D341Med (cell line): ENCODE measurements at places on chromosomes 13 and 19.
A peak's percentile ranks its signal among the peaks of the same experiment; 100 is the strongest.

- DNase-seq = peak; percentile 60
These were observed 32.8 kb downstream of the TINCR start for GRCh38 chr19:5534787-5535586.

GRCh38 chr13:78326633-78327032 lies 276.7 kb downstream of the POU4F1 start:
- DNase-seq = no peak

- DNase-seq = peak; percentile 63
These were observed 65.9 kb upstream of the ZNF599 start for GRCh38 chr19:34838753-34839431.

- DNase-seq = peak; percentile 95
These were observed 3.7 kb upstream of the PDE4A start for GRCh38 chr19:10416380-10417257.

DNA sequence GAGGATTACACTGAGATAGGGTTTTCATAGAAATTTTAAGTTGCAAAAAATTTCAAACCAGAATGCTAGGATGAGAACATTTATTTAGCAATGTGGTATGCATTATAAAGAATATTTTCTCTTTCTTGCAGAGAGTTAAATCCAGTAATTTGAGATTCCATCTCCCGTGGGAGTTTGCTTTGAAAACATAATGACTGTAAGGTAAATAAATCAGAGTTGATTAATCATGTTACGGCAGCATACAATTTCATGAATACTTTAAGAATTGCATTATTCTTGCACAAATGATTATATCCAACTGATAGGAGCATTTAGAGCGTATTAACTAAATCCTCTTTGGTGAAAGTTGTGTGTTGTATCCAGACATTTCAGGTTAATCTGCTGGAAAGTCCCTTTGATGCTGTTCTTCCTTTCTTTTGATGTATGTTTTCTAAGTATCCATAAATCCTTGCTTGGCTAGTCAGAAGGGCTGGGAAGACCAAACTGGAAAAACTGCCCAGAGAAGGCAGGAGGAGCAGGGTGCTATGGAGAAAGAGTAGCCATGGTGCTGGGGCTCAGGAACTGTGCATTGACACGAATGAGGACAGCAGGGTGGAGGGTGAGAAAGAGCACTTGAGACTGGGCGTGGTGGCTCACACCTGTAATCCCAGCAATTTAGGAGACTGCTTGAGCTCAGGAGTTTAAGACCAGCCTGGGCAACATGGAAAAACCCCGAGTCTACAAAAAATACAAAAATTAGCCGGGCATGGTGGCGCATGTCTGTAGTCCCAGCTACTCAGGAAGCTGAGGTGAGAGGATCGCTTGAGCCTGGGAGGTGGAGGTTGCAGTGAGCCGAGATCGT lies 4.8 kb upstream of the GJA3 start:
- no peak for DNase-seq

DNA sequence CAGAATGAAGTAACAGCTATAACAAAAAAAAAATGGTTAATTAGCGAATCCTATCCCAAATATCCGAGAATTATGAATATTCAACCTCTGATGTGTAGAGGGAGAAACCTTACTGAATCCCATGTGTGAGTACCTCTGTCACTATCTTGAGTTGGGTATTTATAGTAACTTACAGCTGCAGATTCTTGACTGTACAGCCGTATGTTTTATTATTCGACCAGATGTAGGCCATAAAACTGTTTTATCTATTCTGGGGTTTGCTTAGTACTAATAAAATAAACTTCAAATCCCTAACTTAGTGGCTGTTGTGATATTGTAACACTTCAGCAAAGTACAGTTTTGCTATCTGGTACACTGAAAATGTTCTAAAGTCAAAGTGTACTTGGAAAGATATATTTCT lies 120.0 kb downstream of the EFNB2 start:
- no peak for DNase-seq

DNA sequence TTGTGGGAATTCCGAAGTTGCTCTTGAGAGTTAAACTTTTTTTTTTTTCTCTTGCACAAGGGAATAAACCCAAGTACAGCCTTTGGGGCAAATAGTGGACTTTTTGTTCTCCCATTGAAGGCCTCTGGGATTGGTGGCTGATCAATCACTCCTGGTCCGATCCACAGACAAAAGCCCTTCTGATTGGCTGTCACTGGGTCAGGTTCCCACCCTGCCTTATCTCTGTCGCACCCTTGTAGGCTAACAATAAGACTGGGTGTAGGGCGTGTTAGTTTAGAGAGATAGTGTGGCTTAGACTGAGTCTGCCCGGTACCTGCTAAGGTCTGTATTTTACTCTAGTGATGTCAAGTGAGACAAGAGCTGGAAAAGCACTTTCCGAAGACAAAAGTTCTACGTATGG lies 380.8 kb downstream of the NDFIP2 start:
- DNase-seq = no peak

- DNase-seq = no peak
These were observed 100.2 kb downstream of the ENOX1 start for GRCh38 chr13:43686557-43686956.
